ENCODE measurements at places on chromosomes 12 and 14.
A peak's percentile ranks its signal among the peaks of the same experiment; 100 is the strongest.

GRCh38 chr12:30843211-30843610 is 83.3 kb upstream of the TSPAN11 start:
- DNase-seq, result no peak

GRCh38 chr12:22662356-22662755 is 37.4 kb downstream of the ETNK1 start:
- DNase-seq, result no peak

DNA sequence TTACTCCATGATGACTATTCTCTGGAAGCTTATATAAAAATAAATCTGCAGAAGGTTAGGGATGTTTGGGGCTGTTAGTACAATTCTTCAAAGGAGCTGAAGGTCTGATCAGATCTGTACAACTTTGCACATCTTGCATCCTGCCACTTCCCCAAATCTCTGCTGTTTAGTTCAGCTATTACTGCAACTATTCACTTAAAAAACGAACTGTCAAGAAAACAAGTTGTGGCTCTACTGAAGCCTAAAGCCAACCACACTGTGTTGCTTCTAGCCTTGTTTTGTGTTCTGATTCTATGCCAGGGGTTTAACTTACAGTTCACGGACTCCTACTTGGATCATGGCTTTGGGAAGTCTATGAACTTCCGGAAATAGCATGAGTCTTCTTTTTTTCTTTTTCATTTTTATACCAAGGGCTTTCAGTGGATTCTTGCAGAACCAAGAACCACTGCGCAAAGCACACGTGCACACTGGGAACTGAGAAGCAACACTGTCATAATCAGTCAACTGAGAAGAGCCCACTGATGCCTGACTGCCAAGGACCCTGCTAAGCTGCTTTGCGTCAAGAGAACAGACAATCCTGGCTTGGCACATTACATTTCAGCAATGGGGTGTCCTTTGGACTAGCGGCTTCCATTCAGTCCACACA is 66.3 kb upstream of the EEA1 start:
- no peak for DNase-seq

DNA sequence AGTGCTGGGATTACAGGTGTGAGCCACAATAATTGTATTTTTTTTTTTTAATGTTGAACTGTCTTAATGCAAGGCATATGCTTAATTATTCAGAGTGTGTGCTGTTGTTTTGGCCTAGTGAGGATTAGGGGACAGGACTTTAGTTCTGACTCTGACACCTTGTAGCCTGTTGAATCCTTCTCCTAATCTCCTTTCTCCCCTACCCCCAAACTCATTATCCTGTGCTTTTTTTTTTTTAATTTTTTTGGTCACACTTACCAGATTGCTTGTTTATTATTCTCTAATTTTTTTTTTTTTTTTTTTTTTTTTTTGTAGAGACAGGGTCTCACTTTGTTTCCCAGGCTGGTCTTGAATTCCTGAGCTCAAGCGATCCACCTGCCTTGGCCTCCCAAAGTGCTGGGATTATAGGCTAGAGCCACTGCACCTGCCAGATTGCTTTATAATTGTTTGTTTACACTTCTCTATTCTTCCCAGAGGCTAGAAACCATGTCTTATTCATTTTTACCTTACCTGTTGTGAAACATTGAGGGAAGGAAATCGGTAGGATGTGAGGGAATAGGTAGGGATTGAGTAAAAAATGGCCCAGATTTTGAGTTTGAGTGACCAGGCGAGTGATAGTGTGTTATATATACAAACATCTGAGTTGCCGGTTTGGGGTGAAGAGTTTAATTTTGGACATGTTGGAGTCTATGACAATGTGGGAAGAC is 32.2 kb downstream of the DIP2B start:
- DNase-seq, result no peak

DNA sequence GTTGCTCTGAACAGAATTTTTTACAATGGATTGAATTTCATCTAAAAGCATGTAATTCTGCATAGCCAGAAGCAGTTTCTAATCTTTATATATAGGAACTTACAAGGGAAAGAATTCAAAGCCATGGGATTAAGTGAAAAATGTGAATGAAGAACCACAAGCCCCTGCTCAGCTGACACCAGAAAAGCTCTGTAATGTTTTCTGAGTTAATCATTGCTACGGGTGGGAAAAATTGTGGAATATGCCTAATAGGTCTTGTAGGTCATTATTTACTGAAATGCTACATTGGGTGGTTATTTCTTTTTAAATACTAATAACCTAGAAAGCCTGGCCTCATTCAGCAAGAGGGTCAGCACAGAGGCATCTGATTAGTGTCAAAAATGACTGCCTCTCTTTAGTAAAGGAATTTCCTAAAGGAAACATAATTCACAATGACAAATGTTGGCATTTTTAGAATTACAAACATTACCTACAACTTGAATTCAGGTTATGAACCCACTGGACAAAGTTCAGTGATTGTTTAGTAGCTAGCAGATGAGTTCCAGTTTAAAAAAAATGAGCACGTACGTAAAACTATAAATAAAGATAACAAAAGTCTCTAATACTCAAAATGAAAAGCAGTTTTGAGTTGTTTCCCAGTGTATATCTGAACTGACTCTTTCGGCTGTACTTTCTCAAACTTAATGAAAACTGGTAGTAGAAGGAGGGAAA is 75.3 kb downstream of the BMP4 start:
- DNase-seq, result no peak

- DNase-seq, result peak; percentile 0
Observed at GRCh38 chr14:77238996-77239395, 32.0 kb downstream of the NGB start.

DNA sequence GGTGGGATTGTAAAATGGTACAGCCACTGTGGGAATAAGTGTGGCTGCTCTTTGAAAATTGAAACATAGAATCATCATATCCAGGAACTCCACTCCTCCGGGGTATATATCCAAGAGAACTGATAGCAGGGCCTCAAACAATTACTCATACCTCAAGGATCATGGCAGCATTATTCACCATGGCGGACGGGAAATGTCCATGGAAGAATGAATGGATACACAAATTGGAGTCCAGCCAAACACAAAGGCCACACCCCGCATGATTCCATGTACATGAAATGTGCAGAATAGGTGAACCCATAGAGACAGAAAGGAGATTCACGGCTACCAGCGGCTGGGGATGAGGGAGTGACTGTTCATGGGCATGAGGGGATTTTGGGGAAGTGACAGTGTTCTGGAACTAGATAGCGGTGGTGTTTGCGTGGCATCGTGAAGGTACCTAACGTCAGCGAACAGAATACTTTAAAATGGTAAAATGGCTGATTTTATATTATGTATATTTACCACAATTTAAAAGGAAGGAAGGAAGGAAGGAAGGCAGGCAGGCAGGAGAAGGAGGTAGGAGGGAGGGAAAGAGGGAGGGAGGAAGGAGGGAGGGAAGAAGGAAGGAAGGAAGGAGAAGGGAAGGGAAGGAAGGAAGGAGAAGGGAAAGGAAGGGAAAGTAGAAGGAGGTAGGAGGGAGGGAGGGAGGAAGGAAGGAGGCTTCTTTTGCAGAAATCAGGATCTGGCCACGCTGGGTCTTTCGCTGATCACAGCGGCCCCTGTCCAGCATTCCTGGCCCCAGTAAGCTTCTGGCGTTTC is 14.1 kb upstream of the NCOR2 start:
- DNase-seq, result no peak

GRCh38 chr12:99658671-99659349 is 11.3 kb downstream of the GARIN6 start:
- DNase-seq, result peak; percentile 7

DNA sequence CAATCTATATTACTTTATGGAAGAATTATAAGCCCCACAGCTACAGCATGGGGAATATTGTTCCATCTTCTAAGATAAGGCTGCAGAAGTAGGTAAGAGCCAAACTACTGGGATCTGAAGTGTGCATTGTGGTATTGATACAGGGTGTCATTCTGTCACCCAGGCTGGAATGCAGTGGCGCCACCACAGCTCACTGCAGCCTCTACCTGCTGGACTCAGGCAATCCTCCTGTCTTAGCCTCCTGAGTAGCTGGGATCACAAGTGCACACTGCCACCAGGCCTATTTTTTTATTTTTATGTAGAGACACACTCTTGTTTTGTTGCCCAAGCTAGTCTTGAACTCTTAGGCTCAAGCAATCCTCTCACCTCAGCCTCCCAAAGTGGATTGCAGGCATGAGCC is 21.3 kb upstream of the DIP2B start:
- DNase-seq, result no peak

- DNase-seq, result no peak
Observed at GRCh38 chr14:100567009-100567876, 20.0 kb downstream of the BEGAIN start.

DNA sequence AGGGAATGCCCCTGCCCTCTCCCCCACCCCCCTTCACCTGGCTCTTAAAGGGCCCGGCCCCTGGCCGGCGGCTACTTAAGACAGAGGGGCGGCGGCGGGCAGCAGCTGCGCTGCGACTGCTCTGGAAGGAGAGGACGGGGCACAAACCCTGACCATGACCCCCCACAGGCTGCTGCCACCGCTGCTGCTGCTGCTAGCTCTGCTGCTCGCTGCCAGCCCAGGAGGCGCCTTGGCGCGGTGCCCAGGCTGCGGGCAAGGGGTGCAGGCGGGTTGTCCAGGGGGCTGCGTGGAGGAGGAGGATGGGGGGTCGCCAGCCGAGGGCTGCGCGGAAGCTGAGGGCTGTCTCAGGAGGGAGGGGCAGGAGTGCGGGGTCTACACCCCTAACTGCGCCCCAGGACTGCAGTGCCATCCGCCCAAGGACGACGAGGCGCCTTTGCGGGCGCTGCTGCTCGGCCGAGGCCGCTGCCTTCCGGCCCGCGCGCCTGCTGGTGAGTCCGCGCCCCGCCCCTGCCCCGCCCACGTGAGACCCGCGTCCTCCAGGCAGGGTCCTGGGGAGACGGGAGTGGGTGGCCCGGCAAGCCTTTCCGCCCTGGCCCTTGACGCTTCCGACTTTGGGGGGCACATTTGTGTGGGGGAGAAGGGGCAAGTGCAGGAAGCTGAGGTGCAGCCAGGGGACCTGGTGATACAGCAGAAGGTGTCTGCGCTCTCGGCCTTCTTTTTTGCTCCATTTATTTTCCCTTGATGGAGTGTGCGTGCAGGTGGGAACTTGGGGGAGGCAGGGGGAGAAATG is at the start of gene IGFBP6:
Gene IGFBP6 (plus strand): TSS at position 104 of the 790 bp plus-strand sequence. CDS start 51 bp downstream, at position 155.
- no peak for DNase-seq

- DNase-seq, result no peak
Observed at GRCh38 chr12:125111403-125111802, 46.2 kb downstream of the AACS start.

GRCh38 chr14:99320105-99320572 is 48.1 kb upstream of the BCL11B start:
- peak; percentile 64 for DNase-seq

DNA sequence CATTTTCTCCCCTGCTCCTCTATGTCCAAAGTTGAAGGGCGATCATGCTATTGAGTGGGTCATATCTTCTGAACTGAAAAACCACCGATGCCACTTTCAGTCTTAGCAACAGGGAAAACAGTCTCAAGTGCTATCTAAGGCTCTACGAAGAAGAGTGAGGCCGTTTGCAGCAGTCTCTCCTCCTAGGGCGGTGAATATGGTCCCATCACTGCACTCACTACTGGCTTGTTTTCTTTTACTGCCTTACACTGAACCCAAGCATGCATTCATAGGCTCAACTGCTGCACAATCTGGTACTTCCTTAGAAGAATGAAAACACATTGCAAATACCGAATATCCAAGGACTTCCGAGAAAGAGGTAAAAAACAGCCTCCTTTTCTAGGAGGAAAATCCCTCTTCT is 92.1 kb downstream of the DNAH10 start:
- DNase-seq, result no peak

DNA sequence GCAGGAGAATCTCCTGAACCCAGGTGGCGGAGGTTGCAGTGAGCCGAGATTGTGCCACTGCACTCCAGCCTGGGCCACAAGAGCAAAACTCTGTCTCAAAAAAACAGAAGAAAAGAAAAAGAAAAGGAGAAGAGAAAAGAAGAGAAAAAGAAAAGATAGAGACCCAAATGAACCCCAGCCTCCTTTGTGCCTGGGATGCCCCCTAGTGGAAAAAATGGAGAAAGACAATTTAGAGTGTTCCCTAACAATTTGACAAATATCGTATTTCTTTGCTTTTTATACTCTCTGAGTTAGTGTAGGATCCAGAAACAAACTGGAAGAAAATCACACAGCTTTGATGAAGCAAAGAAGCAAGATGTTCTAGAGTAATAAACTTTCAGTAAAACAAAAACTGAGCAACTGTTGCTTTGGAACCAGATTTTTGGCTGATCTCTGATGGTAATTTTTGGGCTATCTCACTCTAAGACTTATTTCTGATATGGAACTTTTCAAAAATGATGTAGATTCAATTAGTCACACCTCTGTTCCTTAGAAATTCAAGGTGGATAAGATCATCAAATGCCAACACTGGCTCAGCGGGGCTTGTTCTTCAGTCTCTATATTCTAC is 18.6 kb upstream of the PRKAB1 start:
- DNase-seq, result peak; percentile 54

GRCh38 chr12:130526813-130527212 is 189.1 kb downstream of the PIWIL1 start:
- peak; percentile 37 for DNase-seq

- DNase-seq, result no peak
Observed at GRCh38 chr14:54348923-54349620, 47.7 kb upstream of the CDKN3 start.

GRCh38 chr12:94768398-94769046 is 118.2 kb upstream of the TMCC3 start:
- DNase-seq, result no peak

DNA sequence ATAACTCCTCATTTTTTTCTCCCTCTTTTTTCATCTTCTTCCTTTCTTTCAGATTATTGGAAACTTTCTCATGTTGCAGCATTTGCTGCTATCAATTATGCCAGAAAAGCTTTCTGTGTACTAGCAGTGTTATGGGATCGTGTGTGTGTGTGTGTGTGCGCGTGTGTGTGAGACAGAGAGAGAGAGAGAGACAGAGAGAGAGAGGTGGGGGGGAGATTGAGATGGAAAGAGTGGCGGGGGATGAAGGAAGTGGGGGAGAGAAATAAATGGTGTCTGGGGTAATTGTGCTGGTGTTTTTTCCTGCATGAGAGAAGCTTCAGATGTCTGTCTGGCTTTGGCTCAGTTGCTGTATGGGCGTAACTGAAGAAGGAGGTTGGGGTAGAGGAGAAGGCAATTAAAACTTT is 268.9 kb downstream of the RAD51B start:
- no peak for DNase-seq
